Muscle of arm (tissue), 14 donors: ENCODE measurements at places on chromosomes 12 and 14.

- DNase-seq = no peak
Measured at GRCh38 chr12:129716825-129717224, 187.0 kb downstream of the TMEM132D start.

DNA sequence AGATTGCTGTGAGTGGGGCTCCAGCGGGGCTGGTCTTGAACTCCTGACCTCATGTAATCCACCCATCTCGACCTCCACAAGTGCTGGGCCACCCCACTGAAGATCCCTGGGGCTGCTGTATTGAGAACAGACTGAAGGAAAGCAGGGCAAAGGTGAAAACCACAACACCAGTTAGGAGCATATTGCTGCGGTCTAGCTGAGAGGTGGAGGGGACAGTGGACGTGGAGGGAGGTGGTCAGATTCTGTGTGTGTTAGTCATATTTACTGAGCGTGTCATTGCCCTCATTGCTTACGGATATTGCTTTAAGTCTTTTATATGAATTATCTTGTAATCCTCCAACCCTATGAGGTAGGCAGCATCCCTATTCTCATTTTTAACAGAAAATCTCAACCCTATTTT lies 69.0 kb upstream of the OVCH1 start:
- no peak for DNase-seq

DNA sequence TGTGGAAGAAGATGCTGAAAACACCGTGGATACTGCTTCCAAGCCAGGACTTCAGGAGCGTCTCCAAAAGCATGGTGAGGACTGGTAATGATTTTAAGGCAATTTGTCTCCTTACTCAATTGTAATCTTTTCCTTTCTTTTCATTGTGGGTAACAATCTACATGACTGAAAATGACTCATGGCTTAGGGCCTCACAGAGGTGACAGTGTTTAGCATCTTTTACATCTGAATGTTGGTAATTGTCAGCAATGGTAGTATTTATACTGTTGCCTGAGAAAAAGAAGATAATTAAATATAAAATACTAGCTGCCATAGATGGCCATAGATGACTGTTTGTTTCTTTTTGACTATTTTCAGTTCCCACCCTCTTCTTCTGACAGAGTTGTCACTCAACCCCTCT lies 31.6 kb downstream of the TULP3 start:
- DNase-seq = no peak

DNA sequence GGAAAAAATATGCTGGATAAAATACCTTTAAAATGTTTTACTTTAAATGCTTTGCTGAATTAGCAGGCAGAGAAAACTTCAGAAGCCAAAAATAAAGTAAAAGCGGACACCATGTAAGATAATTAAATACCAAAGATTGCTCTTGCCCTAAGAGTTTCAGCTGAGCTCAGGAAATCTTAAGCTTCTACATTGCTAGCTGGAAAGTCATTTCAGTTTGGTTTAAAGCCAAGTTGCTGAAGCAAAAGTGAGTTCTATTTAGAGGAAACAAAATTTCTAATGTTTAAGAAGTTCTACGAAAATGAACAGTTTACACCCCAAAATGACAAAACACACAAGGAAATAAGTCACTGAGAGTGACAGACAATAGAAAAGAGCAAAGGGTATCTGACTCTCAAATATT lies 310.0 kb downstream of the ADAMTS20 start:
- DNase-seq = no peak

GRCh38 chr12:52821826-52822660 lies 8.1 kb upstream of the KRT4 start:
- no peak for DNase-seq

GRCh38 chr14:24274101-24274543 lies 2.7 kb upstream of the RABGGTA start:
- DNase-seq = no peak

- DNase-seq = no peak
Measured at GRCh38 chr12:12056951-12057350, 13.8 kb upstream of the BCL2L14 start.

DNA sequence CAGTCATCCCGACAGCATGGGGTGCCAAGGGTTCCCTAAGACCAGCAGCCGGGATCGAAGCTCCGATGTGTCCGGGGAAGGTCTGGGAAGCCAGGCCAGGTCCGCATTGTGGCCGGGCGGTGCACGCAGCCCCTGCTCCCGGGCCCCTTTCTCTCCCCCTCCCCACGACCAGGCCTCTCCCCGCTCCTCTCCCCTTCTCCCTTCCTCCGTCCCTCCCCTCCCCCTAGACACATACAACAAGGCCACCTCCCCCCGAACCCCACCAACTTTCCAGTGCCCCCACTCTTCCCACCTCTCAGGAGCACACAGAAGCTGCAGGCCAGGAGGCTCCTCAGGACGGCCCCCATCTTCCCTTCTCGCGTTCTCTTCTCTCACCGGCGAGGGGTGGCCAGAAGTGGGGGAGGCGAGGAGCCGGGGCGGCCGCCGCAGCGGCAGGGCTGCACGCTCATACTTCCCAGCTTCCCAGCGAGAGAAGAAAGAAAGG lies 413 bp downstream of the LRP6 start:
- DNase-seq = peak; percentile 49

- no peak for DNase-seq
Measured at GRCh38 chr14:22384167-22384549, 204.9 kb downstream of the DAD1 start.

DNA sequence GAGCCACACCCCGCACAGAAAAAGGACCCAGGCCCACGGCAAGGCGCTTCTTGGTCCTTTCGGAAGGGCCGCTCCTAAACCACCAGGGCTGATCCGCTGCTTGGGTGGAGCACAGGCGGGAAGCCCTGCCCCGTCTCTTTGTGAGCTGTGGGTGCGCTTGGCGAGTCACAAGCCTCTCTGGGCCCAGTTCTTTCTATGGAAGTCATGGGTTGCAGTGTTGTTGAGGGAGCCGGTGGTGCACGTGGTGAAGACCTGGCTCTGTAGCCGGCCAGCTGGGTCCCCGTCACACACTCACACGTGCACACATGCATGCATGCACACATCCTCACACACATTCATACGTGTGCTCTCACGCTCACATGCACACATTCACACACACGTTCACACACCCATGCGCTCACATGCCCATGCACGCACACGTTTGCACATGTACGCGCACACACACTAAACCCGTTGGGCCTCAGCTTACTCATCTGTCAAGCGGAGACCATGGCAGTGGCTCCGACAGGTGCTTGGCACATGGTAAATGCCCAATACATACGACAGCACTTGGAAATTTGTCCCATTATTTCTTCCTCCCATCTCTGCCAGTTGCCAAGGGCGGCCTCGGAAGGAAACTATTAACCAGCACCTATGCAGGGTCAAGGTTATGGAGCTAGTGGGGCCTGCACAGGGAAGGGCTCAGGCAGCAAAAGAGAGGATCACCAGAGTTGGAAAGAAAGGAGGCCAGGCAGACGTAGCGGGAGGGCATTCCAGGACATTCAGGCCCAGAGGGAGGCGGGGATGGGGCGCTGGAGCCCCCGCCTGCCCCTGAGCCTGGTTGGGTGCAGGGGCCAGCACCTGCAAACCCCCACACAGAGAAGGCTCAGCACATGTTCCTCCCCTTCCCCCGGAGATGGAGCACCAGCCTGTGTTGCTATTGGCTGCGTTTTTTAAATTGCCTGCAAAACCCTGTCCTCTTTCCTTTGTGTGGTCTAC lies 96.9 kb downstream of the SETD3 start:
- no peak for DNase-seq

DNA sequence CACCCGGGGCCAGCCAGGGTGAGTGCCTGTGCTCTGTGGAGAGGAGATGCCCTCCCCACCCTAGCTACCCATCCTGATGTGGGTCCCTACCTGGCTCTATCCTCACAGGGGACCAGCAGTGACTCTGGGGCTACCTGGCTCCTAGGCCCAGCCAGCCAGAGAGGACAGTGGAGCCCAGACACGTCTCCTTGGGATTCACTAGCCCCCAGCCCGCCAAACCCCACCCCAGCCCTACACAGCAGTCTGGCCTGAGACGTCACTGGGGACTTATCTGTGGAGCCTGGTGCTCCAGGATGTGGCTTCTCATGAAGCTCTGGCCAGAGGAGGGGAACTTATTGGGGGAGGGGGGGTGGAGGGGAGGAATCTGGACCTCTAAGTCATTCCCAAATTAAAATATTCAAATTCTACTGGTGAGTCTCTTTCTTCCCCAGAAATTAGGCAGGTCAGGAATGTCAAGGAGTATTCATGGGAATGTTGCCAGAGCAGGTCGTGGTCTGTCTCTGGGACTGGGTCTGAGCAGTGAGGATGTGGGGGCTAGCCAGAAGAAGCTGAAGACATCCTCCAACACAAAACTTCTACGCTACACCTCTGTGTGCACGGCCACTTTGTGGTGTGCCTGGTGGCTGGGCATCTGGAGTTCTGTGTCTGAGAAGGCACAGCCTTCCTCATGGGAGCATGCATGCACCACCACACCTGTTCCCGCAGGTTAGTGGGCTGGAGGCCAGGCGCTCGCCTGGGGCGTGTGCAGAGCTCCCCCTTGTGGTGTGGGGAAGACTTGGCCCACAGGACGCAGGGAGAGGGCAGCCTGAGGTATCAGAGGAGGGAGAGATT lies 2.7 kb downstream of the CMTM5 start:
- DNase-seq = peak; percentile 27

DNA sequence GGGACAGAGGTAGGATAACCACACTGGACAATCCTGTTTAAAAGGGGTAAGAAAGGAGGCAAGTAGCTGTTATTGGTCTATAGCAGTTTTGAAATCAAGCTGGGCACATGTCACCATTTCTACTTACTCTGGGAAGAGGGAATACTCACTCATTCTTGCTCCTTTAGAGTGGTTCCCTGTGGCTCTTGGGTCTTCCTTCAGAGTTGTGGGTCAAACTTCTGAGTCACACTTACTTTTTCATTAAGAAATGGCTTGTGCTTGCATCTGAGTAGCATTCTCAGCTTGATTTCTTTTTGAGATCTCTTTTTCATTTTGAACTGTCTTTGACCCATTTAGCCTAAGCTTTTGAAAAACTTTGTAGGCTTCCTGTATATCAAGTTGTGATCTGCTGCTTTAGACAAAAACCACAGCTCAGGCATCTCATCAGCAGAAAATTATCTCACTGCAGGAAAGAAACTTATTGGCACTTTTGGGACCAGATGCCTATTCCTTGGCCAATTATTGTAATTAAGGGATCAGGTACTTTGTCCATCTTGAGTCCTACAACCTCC lies 122.2 kb downstream of the AEBP2 start:
- no peak for DNase-seq

DNA sequence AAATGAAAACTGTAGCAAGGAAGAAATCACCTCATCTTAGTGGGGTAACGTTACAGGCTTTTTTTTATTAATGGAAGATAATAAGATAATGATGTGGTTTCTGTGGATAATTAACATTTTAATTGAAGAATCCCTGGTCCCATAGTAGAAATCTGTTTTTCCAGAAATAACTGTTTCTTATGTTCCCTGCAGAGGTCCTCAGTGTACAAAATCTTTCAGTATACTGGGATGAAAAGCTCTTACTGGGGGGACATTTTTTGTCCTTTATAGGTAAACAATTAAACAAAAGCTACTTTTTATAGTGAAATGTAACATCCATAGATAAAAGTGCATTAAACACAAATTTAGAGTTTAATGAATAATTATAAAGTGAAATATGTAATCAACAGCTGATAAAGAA lies 312.2 kb downstream of the ATXN7L3B start:
- DNase-seq = no peak

DNA sequence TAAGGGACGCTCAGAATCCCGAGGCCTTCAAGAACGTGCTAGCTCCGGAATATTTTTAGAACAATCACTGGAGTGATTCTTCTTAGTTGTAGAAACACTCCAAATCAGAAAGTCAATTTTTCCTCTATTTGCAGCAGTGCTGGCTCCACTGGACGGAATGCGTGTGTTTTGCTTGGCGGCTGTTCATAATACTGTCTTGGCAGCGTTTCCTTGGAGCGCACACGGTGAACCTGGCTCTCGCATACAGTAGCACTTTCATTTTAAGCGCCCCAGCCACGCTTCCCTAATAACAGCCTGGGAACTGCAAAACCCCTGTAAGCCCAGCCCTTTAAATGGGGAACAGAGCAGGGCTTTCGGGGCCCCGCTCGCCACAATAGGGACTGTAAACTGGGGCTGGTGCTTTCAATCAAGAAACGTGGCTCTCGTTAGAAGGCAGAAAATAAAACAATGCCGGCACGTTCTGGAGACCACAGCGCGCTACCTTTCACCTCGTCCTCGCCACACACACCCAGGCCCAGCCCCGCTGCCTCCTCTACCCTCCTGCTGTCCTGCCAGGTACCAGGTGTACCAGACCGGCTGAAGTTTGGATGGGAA lies 79.9 kb downstream of the BCL11B start:
- DNase-seq = peak; percentile 93

DNA sequence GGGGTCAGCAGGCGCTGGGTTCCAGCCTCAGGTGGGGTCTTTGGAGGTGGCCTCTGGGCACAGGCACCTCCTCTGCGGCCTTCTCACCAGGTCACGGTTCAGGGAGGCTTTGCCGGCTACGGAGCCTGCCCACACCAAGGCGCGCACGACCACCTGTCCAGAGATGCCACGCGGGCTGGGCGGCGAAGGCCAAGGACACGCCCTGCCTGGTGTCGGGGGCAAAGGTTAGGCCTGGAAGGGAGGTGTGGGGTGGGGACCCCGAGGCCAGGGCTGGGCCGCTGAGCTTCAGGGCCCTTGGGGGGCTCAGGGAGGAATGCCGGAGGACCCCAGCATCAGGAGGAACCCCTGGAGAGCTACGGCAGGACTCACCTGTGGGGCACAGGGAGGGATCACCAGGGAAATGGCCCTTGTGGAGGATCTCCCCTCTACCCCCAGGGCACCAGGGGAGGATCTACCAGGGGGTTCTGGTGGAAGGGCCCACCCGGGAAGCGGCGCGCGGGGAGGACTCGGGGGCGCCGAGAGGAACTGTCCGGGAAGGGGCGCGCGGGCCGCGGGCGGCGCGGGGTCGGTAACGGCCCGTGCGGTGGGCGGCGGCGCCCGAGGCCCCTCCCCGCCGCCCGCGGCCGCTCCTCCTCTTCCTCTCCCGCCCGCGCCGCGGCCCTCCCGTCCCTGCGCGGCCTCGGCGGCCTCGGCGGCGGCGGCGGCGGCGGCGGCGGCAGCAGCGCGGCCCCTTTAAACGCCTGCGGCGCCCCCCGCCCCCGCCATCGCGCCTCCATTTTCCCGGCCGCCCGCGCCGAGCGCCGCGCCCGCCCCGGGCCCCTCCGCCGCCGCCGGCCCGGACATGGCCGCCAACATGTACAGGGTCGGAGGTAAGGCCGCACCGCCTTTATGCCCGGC lies at the start of gene MTA1:
MTA1 (plus strand) TSS at position 633 of the 897 bp plus-strand sequence; CDS start at position 842, 209 bp downstream.
- DNase-seq = no peak

GRCh38 chr12:116558280-116559161 lies 660 bp upstream of the MAP1LC3B2 start:
- no peak for DNase-seq

GRCh38 chr12:2628401-2628800 lies 166.4 kb upstream of the FKBP4 start:
- DNase-seq = no peak

DNA sequence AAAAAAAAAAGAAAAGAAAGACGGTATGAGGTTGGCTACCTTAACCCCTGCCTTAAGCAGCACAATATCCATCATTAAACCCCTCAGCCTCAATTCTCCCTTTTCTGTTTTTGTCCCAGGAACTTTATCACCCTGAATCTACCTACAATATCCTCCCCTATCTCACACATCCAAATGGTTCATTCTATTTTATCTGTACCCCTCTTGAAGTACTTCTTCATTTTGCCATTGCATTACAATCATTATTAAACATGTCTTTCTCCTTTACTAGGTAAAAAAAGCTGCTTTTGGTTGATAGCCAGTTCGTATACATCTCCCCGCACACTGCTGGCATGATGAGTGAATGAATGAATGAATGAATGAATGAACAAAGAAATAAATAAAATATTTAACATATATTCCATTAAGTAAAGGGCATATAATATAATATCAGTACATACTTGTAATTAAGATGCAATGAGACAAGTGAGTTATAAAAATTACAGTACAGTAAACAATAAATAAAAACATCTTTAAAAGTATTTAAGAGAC lies 364 bp upstream of the GPR65 start:
- DNase-seq = no peak
